ENCODE measurements at places on chromosomes 4 and X. TPM values are rescaled to one million over a fixed set of nuclear protein-coding genes. Genes with fewer than 3 reads are reported as not detected.

The ADGRA3 gene
- 117 TPM for total RNA-seq

The SLITRK4 gene
- 1.0 TPM for total RNA-seq

The HSFX1 gene
- 3.4 TPM for total RNA-seq

The ANXA3 gene
- total RNA-seq: 145 TPM

- no peaks in the 10 kb centered on the region for H3K36me3 ChIP-seq
- H3K27ac ChIP-seq: no peak overlapping the region
- H3K27me3 ChIP-seq: no peaks in the 10 kb centered on the region
- H3K4me3 ChIP-seq: no peak overlapping the region
- no peaks in the 10 kb centered on the region for H3K4me1 ChIP-seq
Measured at GRCh38 chrX:2521927-2522386, 21.2 kb upstream of the DHRSX start.

DNA sequence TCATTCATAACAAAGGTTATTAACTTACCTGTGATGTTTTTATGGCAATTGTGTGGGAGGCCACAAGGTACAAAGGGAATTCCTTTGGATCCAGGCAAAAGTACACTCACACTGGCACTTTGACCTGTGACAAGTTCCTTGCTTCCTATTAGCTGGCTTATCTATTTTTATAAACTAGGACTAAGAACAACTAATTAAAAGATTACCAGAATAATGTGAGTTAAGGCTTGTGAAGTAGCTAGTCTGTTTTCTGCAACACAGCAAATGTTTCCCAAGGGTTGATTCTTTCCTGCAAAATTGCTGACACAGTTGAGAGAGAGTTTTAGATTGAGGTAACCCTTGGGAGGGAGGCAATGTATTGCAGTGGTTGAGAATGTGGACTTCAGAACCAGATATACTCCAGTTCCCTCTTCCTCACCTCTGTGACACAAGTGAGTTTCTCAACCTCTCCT, 107.9 kb downstream of the CPEB2 start:
- no peak overlapping the region for H3K4me3 ChIP-seq
- H3K27me3 ChIP-seq: no peaks in the 10 kb centered on the region
- H3K27ac ChIP-seq: no peak overlapping the region
- no peaks in the 10 kb centered on the region for H3K36me3 ChIP-seq
- DNase-seq: no peak

- no peak for DNase-seq
- H3K27me3 ChIP-seq: no peaks in the 10 kb centered on the region
- peaks cover 70% of the 10 kb centered on the region for H3K4me1 ChIP-seq
- no peaks in the 10 kb centered on the region for H3K36me3 ChIP-seq
- peak overlapping the region; percentile 95 for H3K27ac ChIP-seq
Measured at GRCh38 chr4:74968456-74969164, 35.7 kb downstream of the PARM1 start.

Data from thyroid gland (tissue), 4 donors.